GOT3 (cell line): ENCODE measurements at places on chromosomes 16 and 17.
A peak's percentile ranks its signal among the peaks of the same experiment; 100 is the strongest.

DNA sequence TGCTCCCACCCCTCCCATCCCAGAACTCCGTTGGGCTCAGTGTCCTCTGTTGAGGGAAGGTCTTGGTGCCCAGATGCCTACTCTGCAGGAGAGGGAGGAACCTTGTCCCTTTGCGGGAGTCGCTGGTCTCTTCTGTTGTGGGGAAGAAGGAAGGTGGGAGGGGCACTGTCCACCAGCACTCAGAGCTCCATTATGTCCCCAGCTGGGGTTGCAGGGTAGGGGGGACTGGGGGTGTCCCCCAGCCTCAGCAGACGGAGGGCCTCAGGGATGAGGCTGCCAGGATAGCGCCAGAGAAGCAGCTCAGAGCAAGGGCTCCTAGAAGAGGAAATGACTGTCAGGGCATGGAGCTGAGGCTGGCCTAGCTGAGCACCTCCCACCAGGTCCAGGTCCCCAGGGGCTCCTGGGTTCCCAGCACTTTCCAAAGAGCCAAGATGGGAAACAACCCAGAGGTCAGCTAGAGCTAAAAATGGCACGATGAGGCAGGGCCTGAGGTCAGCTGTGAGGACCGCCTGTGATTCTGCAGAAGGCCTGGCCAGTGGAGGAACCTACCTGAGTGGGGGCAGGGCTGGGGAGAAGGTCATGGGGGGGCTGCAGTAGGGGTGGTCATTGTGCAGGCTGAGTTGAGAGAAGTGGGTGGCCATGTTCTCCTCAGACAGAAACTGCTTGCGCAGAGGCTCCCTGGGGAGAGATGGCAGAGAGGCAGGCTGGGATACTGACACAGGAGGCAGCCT, 893 bp downstream of the HCFC1R1 start:
- DNase-seq = peak; percentile 61

- no peak for DNase-seq
These were observed 1.9 kb downstream of the FBXL8 start for GRCh38 chr16:67161595-67162058.

- DNase-seq = no peak
These were observed 3.1 kb downstream of the NPW start for GRCh38 chr16:2022723-2023091.

DNA sequence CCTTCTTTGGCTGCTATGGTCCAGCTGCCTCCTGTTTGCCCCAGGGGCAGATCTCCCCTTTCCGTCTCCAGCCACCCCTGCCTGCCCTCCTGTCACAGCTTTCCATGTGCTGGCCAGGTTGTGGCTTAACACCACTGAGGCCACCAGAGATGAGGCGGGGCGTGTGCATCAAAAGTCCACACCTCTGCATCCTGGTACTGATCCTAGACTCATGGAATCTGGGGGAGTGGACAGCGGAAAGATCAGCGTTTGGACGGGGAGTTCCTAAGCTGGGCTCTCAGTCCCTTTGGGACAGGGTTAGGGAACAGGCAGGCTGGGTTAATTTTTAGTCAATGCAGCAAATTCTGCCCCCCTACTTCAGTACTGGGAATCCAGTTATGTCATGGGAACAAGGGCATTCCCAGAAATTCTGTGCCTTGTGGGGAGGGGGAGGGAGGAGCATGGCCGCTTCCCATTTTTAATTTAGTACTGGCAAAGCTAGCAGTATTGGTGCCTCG, 3.9 kb downstream of the IGFBP4 start:
- no peak for DNase-seq

GRCh38 chr17:61744804-61745203, 118.5 kb downstream of the BRIP1 start:
- DNase-seq = no peak

- no peak for DNase-seq
These were observed 394.8 kb downstream of the SLC39A11 start for GRCh38 chr17:72697602-72698146.

GRCh38 chr16:4862639-4863038, 15.4 kb downstream of the UBN1 start:
- DNase-seq = no peak

- no peak for DNase-seq
These were observed 148.9 kb downstream of the SPACA3 start for GRCh38 chr17:33140413-33141099.

DNA sequence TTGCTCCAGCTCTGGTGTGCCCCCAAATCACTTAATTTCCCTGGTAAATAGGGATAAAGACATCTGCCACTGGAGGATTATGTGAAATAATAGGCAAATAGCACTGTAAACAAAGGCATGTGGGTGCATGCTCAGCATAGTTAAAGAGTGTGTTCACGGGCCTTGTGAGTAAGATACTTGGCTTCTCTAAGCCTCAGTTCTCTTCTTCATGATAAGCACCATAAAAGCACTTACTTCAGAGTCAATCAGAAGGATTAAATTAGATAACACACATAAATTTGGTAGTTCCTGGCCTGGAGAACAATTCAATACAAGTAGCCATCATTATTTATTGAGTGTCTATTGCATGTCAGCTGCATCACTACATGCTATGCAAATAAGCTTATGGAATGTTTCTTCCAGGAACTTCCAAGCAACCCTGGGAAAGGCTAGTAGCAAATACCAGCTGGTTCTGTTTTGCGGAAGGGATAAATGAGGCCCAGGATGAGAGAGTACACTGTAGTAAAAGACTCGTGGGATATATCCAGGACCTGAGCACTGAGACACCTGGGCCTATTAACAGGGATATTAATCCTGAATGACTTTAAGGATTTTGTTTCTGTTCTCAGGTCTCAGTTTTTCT, 14.5 kb downstream of the CCL11 start:
- no peak for DNase-seq

- DNase-seq = no peak
These were observed 36.8 kb upstream of the BCAR1 start for GRCh38 chr16:75288181-75288580.

- DNase-seq = no peak
These were observed 147.8 kb downstream of the CEP112 start for GRCh38 chr17:66044083-66044482.

- no peak for DNase-seq
These were observed 45.0 kb downstream of the SYNRG start for GRCh38 chr17:37564252-37564651.
